GM19239 (cell line): ENCODE measurements at places on chromosomes 2 and 18.

GRCh38 chr18:36389027-36389426 is 91.5 kb downstream of the FHOD3 start:
- no peak for DNase-seq

- no peak for DNase-seq
Measured at GRCh38 chr18:41992066-41992465, 37.0 kb downstream of the PIK3C3 start.

DNA sequence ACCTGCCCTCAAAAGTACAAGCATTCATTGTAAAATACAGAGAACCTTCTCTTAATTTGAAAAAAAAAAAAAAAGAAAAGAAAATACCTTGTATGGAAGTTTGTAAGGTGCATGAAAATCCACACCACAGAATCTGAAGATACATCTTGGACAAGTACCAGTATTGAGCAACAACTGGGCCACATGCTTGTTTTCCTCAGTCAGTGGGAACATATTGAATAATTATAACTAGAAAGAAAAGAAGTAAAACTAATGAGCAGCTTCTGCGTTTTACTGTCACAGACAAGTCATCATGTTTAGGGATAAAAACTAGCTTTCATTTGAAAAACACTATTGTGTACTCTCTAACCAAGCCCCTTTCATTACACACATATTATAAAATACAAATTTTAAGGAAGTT is 5.8 kb upstream of the PEX13 start:
- no peak for DNase-seq

DNA sequence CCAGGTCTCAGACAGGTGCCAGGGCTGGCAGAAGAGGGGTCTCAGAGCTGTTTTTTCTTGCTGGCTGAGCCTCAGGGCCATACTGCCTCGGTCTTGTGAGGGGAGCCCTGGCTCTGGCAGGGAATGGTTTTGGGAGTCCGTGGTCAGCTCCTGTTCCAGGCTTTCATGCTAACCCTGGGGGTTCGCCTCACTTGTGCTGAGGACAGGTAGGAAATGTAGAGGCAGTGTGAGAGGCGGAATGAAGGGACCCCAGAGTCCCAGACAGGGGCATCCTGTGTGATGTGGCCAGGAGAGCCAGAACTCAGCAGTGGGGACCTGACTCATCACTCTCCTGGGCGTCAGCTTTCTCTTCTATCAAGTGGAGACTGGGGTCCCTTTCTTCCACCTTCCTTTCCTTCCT is 5.7 kb upstream of the CELF4 start:
- no peak for DNase-seq

GRCh38 chr18:58882686-58883085 is 18.0 kb downstream of the ZNF532 start:
- DNase-seq: no peak

- DNase-seq: no peak
Measured at GRCh38 chr2:19102696-19103423, 255.6 kb downstream of the OSR1 start.

DNA sequence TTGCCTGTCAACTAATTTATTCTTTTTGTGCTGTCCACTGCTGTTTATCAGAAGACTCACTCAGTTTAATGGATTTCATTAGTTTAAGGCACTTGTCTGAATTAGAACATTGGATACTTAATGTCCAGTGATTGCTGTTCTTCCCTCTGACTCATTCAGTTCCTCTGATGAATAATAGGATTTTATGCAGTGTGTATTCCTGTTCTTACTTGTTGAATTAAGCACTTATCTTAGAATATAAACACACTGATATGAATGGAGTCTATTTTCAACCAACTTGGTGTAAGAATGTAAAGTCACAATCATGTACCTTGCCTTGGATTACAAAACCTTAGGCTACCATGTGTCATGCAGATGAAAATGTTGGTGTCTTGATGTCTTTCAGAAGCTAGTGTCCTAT is 87.0 kb upstream of the PROKR1 start:
- DNase-seq: no peak

DNA sequence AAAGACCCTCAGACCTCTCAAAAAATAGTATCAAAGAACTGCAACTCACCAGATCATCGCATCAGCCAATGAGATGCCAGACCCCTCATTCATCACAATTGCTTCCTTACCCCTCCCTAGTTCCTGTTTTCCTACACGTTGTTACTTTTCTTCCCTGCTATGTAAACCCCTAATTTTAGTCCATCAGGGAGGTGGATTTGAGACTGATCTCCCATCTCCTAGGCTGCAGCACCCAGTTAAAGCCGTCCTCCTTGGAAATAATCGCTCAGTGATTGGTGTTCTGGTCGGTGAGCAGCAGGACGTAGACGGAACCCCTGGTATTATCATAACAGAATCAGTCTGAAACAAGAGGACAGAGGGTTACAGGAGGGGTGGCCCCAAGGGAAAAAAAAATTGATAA is 44.0 kb upstream of the MAP4K4 start:
- DNase-seq: no peak

DNA sequence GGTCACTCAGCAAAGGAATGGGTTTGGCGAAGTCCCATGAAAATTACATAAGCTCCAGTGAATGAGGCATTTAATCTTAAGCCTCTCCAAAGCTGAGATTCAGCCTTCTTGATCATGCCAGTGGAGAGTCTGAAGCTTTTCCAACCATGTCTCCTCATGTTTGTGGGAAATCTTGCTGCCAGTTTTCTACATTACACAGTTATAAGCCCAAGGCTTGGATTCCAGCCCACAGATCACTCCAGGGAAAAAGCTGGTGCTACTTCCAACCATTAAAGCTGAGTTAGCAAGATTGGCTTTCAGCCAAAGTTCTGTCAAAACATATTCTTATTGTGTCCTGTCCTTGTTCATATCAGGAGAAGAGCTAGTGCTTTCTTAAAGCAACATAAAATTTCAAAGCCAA is 293.8 kb downstream of the LRRTM4 start:
- no peak for DNase-seq

- no peak for DNase-seq
Measured at GRCh38 chr2:128568106-128568505, 249.4 kb upstream of the HS6ST1 start.

- no peak for DNase-seq
Measured at GRCh38 chr2:240350696-240351087, 84.8 kb upstream of the GPC1 start.

DNA sequence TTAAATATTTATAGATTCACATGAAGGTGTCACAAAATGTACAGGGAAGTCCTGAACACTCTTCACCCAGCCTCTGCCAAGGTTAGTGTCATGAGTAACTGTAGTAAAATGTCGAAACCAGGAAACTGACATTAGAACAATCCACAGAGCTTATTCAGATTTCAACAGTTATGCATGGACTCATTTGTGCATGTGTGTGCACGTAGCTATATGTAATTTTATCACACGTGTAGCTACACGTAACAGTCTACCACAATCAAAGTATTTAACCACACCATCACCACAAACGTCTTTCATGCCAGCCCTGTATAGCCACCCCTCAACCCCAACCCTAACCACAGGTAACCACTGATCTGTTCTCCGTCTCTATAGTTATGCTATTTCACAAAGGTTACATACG is 211.7 kb upstream of the REV1 start:
- no peak for DNase-seq

DNA sequence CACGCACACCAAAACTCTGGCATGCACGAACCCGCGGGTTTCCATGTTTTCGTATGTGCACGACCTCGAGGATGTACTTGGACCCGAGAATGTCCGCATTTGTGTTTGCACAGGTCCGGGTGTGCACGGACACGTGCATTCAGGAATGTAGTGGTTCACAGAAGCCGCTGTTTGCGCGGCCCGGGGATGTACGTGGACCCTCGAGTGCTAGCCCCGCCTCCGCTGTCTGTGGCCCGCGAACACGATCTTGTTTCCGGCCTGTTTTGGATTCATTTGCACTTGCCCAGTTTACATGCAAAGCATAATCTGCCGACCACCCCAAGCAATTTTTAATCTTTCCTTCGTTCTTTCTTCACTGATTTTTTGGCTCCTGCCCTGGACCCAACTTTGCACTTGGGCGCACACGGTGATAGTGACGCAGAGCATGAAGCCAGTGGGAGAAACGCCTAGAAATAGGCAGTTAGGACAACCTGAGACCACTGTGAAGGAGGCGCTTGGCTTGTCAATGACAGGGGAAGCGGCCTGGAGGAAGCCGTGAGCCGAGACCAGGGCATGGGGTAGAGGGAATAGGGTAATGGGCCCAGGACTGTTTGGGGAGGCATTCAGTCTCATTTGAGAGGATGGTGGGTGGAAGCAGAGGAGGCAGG is 45.4 kb upstream of the PTMA start:
- no peak for DNase-seq

GRCh38 chr18:23949863-23950262 is 64.7 kb upstream of the TTC39C start:
- no peak for DNase-seq

GRCh38 chr2:88177556-88177955 is 7.4 kb downstream of the THNSL2 start:
- DNase-seq: no peak

- DNase-seq: no peak
Measured at GRCh38 chr2:239532859-239533258, 132.0 kb upstream of the HDAC4 start.

GRCh38 chr2:108619925-108620620 is 85.8 kb downstream of the LIMS1 start:
- DNase-seq: no peak

GRCh38 chr18:934518-935133 is 30.0 kb downstream of the ADCYAP1 start:
- DNase-seq: no peak

DNA sequence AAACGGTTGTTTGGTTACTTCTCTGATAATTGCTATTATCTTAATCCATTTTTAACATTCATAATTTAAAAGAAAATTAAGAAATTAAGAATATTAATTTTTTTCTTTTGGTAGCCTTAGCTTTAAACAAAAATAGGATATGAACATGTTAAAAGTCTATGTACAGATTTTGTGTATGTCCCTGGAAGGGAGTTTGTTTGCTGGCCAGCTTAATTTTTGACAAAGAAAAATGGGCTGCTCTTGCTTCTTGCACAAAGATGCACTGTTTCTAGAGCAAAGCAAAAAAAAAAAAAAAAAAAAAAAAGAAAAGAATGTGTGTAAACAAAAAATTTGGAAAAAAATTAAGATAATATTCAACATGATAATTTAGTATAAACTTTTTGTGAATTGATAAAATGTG is 1.3 kb downstream of the RFTN2 start:
- DNase-seq: no peak

GRCh38 chr2:57156231-57156924 is 890.2 kb upstream of the VRK2 start:
- no peak for DNase-seq

DNA sequence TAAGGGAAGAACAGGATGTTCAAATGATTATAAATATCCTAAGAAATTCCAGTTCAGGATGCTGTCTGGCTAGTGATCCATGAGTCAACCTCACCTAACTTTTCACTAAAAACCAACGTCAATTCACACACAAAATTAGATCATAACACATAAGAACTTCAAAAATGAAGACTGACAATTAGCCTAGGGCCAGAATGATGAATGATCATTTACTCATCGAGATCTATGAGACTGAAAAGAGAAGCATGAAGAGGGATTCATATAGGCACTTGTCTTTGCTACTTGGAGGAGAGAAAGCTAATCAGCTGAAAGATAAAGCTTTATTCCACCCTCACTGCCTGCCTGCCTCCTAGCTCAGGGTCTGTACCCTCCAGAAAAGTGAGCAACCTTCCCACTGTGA is 29.8 kb downstream of the ADD2 start:
- no peak for DNase-seq

DNA sequence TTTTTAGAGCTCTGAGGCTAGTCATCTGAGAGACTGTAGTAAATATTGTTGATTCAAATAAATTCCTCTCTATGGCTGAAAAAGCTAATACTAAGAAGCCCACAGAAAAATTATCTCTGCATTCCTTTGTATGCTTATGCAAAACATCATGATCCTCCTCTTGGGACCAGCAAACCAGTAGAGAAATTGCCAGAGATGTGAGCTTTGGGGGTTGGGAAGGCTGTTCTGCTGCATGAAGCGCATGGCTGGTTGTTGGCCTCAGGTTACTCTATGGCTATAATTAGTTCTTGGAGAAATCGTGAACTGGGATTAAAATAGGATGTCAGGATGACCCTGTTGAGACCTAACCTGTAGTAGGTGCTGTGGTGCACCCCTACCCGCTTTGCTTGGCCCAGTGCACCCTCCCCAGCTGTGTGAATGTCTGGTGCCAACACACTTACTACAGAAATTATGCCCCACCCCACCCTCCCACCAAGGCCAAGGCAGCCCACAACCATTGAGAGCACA is 35.5 kb upstream of the C1D start:
- DNase-seq: no peak

DNA sequence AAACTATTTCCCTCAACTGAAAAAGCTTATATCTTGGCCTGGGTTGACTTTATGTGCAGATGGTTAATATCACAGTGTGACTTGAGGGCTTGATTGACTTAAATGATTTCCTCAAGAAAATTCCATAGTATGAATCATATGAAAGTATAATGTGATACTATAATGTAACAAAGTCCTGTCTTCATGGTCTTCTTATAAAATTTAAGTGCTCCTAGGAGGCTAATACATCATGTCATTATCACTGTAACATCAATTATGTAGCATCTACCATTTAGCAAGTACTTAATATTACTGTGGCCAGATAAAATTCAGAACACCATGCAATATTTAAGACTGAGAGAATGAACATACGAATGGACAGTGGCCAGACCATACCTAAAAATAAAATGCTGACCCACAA is 276.1 kb downstream of the RIT2 start:
- no peak for DNase-seq

DNA sequence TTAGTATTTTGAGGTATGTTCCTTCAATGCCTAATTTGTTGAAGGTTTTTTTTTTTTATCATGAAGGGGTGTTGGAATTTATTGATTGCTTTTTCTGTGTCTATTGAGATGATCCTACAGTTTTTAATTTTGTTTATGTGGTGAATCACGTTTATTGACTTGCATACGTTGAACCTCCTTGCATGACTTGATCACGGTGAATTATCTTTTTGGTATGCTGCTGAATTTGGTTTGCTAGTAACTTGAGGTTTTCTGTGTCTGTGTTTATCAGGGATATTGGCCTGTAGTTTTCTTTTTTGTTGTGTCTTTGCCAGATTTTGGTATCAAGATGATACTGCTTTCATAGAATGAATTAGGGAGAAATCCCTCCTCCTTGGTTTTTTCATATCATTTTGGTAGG is 23.9 kb downstream of the CLIP4 start:
- no peak for DNase-seq

- no peak for DNase-seq
Measured at GRCh38 chr18:50563376-50563775, 3.5 kb downstream of the MAPK4 start.

DNA sequence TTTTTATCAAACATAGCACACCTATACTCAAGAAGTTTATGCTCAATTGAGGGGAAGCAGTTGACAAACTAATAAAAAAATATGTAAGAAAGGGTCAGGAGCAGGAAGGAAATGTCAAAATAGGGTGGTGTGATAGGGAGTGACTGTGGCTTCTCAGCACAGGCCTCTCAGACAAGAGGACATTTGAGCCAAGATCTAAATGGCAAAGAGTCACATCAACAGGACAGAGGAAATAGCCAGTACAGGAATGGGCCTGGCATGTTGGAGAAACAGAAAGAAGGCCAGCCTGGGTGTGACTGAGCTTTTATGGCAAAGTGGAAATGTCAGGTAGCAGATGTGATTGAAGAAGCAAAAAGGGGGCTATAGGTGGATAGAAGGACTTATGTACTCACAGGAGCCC is 117.0 kb downstream of the CCDC148 start:
- no peak for DNase-seq

- no peak for DNase-seq
Measured at GRCh38 chr2:148812306-148812705, 62.7 kb upstream of the KIF5C start.

- no peak for DNase-seq
Measured at GRCh38 chr2:110679337-110679707, 1.5 kb upstream of the BUB1 start.

- no peak for DNase-seq
Measured at GRCh38 chr2:168230389-168230788, 17.0 kb downstream of the STK39 start.
